Activated T-helper 1 cell treated with anti-CD3 and anti-CD28 coated beads, Interleukin-12 subunit alpha, Interleukin-12 subunit beta, Interleukin-2, Interleukin-4 antibody, amounts not matched to agents 30 ng/mL and 10 ng/mL and 1 ng/mL, durations not matched to agents 14 hours and 24 hours and 36 hours (primary cell): ENCODE measurements at places on chromosomes 2 and 18. TPM values are rescaled to one million over a fixed set of nuclear protein-coding genes. Genes with fewer than 3 reads are reported as not detected.

DNA sequence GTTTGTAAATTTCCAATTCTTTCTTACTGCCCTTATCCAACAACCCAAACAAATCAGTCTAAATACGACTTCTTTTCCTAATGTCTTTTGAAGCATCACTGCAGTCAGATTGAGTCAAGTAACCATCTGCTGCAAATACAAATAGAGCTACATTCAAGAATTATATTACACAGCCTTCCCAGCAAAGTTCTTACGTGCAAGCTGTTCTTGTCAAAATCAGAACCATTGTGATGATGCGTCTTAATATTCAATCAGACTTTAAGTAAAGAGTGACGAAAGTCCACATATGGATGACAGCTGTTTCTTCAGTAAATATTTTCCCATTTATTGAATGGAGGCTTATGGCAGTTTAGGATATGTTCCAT, 943.8 kb downstream of the LRP1B start:
- DNase-seq: no peak

- no peak for DNase-seq
These were observed 135.1 kb downstream of the NFATC1 start for GRCh38 chr18:79530821-79531220.

DNA sequence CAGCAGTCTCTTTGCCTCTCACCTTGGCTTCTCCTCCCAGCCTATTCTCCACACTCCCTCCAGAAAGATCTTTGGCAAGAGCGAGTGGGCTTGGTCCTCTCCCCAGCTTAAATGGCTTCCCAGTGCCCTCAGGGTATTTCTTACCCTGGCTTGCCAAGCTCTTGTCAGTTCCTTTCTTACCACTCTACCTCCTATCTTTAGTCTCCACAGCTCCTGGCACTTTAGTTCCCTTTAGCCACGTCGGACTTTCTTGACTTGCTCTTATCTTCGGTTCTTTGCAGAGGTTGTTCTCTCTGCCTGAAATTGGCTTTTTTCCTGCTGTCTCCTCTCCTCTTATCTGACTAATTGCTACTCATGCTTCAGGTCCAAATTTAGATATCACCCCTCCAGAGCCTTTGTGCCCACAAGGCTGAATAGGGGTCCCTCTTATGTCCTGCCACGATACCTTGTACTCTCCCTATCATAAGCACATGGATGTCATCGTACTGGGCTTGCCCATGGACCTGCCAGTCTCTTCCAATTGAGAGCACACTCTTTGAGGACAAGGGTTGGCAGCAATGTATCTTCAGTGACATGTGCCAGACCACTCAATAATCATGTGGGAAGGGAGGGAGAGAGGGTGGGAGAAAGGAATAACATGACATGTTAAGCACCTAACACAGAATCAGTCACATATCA, 131.7 kb upstream of the CTAGE1 start:
- DNase-seq: no peak

DNA sequence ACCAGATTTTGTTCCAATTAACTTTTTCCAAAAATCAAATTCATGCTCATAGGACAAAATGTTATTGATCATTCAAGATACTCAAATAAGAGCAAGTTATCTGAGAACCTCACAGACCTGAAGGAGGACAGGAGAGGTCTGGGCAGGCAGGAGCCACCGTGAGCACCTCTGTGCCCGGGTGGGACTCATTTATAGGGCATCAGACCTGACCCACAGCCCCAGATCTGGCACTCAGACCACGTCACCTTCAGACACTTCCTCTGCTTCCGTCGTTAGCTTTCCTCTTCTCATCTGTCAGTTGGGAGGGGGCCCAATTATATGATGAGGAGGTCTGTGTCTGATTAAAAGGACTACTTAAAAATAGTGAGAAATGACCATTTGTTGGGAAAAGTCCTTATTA, 169.4 kb downstream of the EIPR1 start:
- no peak for DNase-seq

DNA sequence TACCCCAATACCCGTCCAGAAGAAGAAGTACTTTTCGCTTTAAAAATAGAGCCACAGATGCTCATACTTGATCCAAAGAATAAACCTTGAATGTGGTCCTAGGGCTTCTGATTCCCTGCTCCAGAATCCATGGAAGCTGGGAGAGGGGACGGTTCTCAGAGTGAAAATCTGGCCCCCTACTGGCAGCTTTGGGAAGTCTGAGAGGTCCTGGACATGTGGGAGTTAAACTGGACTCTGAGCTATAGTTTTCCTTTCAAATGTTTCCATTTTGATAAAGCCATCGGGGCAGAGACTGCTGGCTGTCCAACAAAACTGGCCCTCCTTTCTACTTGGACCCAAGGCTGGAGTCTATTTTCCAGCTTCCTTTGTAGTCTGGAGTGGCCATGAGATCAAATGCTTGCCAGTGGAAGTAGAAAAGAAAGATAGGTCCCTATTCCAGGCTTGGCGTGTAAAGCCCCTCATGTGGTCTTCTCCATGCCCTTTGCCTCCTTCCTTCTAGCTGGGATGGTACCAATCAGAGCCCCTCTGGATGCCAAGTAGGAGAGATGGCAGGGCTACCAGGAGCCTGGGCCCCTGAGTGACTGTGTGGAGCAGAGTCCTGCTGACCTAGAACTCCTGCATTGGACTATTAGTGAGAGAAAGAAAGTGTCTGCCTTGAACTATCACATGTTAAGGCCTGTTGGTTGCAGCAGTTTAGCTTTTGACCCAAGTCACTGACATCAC, 37.7 kb upstream of the TBC1D8 start:
- DNase-seq: no peak

DNA sequence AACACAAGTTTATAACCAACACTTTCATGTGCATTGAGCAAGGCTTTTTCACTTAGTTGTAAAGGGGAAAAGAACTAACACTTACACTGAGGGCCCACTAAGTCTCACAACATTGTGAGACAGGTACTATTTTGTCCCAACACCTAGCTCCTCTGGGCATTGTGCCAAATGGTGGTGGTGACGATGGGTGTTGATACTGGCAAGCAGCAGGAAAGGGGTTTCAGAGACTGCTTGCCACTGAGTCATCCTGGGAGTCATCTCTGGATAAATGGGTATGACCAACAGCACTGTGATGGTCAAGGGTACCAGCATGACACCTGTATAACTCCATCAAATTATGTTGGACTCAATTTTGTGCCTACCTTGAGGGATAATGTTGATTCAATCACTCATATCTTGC, 138.8 kb upstream of the ITGA6 start:
- DNase-seq: no peak

The TRAPPC8 gene
- 36.7 and 41.6 TPM in 2 replicates for total RNA-seq

GRCh38 chr2:86243272-86243671, 44.0 kb downstream of the MRPL35 start:
- no peak for DNase-seq

The GREB1 gene
- 0.10 and 0.41 TPM in 2 replicates for total RNA-seq

DNA sequence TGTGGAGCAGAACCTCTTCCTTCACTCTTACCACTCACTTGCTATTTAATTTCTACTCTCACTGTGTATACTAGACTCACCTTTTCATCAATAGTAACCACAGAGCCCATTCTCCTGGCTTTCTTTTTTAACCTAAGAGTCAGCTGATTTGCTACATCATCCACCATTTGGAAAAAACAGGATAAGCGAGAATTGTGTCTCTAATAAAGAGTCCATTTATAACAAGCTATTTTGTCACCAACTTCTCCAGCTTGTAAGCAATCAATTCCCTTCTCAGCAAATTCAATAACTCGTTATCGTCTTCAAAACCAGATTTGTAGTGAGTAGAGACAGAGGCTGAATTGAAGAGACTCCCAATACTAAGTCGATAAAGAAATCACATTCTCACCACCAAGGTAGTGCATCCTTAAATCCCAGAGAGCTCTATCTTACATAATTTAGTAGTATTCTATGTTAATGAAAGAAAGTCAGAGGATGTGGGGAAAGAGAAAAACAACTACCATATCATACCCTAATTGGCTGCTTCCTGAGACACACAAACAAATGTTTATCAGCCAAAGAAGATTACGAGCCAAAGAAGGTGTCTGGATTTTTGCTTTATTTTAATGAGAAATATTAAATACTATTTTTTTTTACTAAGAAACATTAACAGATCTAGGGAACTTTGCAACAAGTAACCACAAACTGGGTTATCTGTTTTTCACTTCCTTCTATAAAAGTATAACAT, 52.5 kb upstream of the SPTBN1 start:
- DNase-seq: no peak

GRCh38 chr2:172931256-172931894, 144.3 kb upstream of the MAP3K20 start:
- DNase-seq: no peak
